ENCODE measurements at places on chromosomes 7 and 10.

GRCh38 chr10:61975391-61975932 is 74.0 kb downstream of the ARID5B start:
- DNase-seq, result no peak

- peak; percentile 63 for DNase-seq
Observed at GRCh38 chr7:99386584-99387238, 12.2 kb downstream of the ARPC1B start.

GRCh38 chr10:130013335-130014262 is 49.5 kb upstream of the EBF3 start:
- DNase-seq, result no peak

DNA sequence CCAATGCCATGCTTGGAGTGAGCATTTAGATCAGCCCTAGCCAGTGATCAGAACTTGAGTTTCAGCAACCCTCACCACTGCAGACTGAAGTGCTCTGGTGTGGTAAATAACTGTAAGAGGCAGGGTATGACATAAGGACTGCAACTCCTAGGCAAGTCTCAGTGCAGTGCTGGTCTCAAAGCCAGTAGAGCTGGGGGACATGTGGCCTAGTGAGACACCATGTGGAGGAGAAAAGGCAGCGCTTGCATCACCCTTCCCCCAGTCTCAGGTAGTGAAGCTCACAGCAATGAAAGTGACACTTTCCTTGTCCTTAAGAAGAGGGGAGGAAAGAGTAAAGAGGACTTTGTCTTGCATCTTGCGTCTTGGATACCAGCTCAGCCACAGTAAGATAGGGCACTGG is 386.8 kb upstream of the POT1 start:
- no peak for DNase-seq

Measured in CD4-positive, alpha-beta T cell treated with Interleukin-4 for 1 hour (primary cell).